ENCODE measurements at places on chromosomes 11 and 22.

GRCh38 chr11:129992161-129992944 lies 10.3 kb downstream of the PRDM10 start:
- DNase-seq, result peak; percentile 73

DNA sequence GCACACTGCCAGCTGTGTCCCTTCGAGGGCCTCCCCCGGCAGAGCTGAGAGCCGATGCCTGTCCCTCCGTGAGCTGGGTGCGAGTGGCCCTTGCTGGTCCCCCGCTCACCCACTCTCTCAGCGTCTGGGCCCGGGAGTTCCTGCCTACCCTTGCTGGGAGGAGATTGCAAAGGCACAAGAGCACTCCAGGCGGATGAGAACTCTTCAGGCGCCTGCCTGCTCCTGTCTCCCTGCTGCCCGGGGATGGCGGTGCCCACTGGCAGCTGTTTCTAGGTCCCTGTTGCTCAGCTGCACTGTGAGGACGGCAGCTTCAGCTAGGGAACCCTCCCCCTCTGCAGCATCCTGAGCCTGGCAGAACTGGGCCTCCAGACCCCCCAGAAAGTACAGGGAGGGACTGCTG lies 61.1 kb downstream of the FLRT1 start:
- DNase-seq, result no peak

- no peak for DNase-seq
Observed at GRCh38 chr22:19291218-19291579, 320 bp downstream of the CLTCL1 start.

DNA sequence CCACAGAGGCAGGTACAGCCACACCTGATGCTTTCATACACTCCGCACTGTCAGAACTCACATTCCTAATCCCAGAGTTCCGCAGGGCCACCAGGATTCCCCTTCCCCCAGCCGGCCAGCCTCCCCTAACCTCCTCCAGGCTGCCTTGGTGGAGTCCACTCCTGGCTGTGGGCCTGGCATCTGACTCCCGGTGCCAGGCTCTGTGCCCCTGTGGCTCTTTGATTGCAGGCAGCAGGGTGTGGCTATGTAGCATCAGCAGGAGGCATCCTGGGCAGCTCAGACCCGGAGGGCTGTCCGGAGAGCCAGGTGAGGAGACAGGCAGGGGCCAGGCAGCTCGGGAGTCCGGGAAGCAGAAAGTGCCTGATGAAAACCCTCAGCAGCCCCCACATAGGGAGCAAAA lies 1432.9 kb downstream of the BRD1 start:
- DNase-seq, result no peak

DNA sequence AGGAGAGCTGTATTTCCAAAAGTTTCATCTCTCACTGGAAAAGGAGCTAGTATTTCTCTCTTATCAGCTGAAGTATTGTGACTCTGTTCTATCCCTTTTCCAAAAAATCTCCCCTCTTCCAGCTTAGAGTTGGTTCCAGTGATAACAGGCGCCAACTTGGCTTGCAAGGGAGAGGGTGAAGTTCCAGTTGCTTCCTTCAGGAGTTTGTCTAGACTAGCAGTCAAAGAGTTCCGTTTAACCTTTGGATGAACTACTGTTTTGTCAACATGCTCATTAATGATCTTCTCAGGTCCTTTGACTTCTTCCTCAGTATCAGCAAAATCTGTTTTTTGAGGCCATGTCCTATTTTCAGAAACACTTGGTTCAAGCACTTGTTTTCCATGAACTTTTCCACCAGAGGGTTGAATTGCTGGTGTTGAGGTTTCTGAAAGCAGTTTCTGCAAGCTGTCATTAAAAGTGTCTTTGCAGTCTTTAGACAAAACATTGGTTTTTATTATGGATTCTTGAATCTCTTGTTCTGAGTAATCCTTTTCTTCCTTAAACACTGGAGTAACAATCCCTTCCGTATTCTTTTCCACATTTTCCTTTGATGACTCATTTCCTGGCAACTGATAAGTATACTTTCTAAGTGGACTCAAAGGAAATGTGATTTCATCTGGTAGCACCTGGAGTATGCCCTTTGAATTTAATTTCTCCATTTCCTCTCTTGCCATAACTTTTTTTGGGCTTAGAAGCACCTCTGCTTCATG lies 39.7 kb upstream of the CCDC89 start:
- no peak for DNase-seq

DNA sequence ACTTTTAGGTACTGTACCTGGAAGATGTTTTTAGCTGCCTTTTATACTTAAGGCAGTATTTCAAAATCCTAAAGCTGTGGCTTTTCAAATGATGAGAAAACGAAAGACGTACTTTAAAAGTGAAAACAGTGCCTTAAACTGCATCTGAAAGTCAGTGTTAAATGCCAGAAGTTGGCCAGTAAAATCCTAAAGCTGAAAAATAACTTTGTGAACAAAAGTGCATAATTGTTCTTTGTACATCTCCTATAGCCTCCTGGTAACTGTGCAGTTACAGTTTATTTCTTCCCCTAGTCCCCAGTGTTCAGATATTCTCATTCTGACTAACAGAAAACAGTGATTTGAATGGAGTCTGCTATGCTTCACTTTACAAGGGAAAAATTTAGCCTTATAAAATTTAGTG lies 6.8 kb downstream of the EED start:
- no peak for DNase-seq

GRCh38 chr22:25390297-25391240 lies 171.1 kb downstream of the CRYBB2 start:
- no peak for DNase-seq
